ENCODE measurements at places on chromosomes 1 and 21. TPM values are rescaled to one million over a fixed set of nuclear protein-coding genes. Genes with fewer than 3 reads are reported as not detected.

- no peaks in the 10 kb centered on the region for H3K27me3 ChIP-seq
- H3K4me3 ChIP-seq, result no peak overlapping the region
- H3K27ac ChIP-seq, result no peak overlapping the region
- no peak for DNase-seq
- H3K4me1 ChIP-seq, result no peaks in the 10 kb centered on the region
Measured at GRCh38 chr21:40404396-40404800, 442.6 kb downstream of the DSCAM start.

DNA sequence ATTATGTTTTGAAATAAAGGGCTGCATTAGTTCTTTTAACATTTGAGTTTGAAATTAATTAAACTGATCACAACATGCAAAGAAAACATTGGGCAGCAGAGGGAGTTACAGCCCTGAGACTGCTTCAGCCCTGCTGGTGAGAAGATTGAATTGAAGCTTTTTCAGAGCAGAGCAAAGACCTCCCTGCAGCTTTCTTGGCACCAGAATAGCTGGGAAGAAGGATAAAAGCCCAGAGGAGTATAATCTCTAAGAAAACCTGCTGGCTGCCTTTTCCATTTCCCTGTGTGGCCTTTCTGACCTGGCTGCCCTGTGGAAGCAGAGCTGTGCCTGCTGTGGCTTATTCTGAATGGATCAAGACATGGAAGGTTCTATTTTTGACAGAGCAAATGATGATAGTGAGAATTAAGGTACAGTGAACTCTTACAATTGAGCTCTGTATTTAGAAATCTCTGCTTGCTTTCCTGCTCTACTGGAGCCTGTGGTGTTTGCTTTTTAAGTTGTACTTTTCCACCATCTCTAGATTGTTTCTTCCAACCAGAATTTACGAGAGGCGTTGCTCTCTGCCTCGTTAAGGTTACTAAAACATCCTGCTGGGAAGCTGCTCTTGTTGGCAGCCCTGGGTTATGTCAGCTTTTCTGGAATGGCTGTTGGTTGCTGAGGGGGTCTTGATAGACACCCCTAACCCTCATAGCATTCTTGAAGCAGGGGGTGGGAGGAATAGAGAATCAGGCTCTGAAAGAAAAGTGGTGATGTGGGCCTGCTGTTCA lies 9.9 kb downstream of the SNRPE start:
- peak; percentile 52 for DNase-seq
- H3K4me1 ChIP-seq, result no peaks in the 10 kb centered on the region
- no peak overlapping the region for H3K4me3 ChIP-seq
- no peaks in the 10 kb centered on the region for H3K27me3 ChIP-seq
- H3K27ac ChIP-seq, result no peak overlapping the region

- no peaks in the 10 kb centered on the region for H3K27me3 ChIP-seq
- H3K36me3 ChIP-seq, result no peaks in the 10 kb centered on the region
- no peak overlapping the region for H3K4me3 ChIP-seq
- H3K27ac ChIP-seq, result no peak overlapping the region
Measured at GRCh38 chr21:29499734-29500343, 201.1 kb downstream of the BACH1 start.

DNA sequence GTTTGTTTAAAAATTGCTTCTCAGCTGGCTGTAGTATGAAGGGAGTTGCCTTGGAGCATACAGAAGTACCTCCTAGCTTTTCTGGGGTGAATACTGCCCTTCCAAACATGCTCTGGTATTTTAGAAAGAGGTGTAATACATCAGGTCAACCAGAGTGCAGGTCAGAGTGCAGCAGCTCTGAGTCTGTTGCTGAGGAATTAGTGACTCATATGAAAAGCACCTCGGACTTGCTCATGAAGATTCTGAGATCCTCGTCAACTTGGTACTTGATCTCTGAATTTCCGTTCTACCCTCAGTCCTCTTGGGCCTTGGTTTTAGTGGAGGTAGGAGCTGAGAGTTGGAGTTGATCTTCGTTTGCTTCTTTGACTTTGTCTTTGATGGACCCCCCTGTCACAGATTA lies 67.3 kb downstream of the NOS1AP start:
- DNase-seq, result peak; percentile 38
- H3K27ac ChIP-seq, result peak overlapping the region; percentile 8
- H3K4me3 ChIP-seq, result peak overlapping the region; percentile 3
- no peaks in the 10 kb centered on the region for H3K27me3 ChIP-seq

DNA sequence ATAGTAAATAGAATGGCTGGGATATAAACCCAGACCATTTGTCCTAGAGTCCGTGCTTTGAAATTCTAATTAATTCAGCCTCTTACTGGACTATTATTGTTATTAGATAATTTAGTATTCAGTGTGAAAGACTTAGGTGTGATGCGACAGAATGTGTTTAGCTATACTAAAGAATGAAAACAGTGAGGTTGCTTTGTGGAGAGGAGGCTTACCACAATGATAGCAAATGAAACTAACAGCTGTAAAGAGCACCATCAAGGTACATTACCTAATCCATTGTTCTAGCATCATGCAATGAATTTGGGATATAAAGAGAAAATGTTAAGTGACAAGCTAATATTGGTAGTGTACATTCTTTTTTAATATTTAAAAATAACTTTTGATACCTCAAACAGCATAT lies 911.1 kb downstream of the KCNT2 start:
- no peak for DNase-seq

DNA sequence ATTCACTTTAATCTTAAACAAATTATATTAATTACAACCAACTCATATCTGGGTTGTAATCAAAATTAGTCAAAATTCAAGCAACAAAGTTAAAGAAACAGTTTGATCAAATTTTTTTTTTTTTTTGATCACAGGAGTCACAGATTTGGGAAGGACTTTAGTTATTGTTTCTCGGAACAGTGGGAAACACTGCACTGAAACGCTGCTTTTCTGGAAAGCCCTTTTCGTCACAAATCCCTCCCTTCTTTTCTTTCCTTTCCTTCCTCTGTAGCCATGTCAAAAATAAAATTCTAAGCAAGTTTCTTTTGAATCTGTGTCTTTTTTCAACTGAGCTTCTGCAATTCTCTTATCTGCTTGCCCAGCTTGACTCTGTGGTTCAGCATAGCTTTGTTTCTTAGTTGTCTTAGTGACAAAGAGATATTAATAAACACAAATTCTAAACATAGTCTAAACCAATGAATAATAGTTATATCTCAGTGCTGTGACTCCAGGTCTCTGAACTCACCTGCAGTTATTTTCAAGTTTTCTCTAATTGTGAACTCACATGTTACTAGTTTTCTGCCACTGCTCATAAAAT lies 53.8 kb downstream of the PTGS2 start:
- no peak overlapping the region for H3K4me3 ChIP-seq
- H3K4me1 ChIP-seq, result no peaks in the 10 kb centered on the region
- DNase-seq, result no peak
- no peaks in the 10 kb centered on the region for H3K36me3 ChIP-seq
- H3K27me3 ChIP-seq, result no peaks in the 10 kb centered on the region

- no peaks in the 10 kb centered on the region for H3K36me3 ChIP-seq
- H3K4me3 ChIP-seq, result no peak overlapping the region
- H3K27me3 ChIP-seq, result peaks cover 75% of the 10 kb centered on the region
- peaks cover under 1% of the 10 kb centered on the region for H3K4me1 ChIP-seq
- no peak for DNase-seq
- H3K27ac ChIP-seq, result no peak overlapping the region
Measured at GRCh38 chr1:179820226-179820970, 57.2 kb downstream of the TOR1AIP2 start.

DNA sequence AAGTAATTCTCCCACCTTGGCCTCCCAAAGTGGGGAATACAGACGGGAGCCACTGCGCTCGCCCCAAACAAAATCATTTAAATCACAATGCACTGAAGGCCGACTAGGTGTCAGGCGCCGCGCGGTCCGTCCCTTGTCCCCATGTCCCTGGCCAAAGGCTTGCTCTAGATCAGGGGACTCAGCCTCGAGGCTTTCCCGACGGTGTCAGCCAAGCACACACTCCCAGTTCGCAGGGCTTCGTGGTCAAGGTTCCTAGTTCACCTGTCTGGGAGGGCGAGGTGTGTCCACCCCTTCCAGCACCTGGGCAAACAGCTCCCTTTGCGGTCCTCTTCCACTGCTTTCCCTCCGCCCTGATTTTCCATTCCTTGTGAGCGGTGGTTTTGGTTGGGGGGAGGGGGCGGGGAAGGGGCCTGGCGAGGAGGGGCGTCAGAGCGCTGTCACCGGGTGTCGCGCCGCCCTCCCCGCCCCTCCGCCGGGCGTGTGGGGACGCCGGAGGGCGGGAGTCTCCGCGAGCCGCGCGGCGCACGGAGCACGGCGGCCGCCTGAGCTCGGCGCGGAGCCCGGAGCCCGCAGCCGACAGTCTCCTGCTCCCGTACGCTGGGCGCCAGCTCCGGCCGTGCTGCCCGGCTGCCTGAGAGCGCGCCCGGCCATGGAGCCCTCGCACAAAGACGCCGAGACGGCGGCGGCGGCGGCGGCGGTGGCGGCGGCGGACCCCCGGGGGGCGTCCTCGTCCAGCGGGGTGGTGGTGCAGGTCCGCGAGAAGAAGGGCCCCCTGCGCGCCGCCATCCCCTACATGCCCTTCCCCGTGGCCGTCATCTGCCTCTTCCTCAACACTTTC lies at the start of gene STUM:
TSS of gene STUM (plus strand) at position 509 of the 838 bp plus-strand sequence. CDS start at position 650, 141 bp downstream.
- H3K36me3 ChIP-seq, result peaks cover 3% of the 10 kb centered on the region
- H3K4me3 ChIP-seq, result peak within 1 kb of the TSS; percentile 51
- peak; percentile 46 for DNase-seq
- H3K27me3 ChIP-seq, result peaks cover 77% of the 10 kb centered on the region
- H3K27ac ChIP-seq, result no peak within 1 kb of the TSS

DNA sequence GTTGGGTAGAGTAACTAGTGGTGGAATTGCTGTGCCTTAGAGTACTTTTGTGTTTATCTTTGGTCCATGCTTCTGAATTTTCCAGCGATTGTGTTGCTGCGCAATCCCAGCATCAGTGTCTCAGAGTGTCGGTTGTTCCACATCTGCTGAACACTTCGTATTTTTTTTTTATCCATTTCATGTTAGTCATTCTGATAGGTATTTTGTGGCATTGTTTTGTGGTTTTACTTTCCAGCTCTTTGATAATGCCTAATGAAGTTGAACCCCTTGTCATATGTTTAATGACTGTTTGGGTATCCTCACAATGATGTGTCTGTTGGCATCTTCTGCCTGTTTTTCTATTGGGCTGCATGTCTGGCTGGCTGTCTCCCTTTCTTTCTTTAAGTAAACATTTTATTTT lies 13.6 kb downstream of the TUFT1 start:
- H3K4me1 ChIP-seq, result peaks cover 49% of the 10 kb centered on the region
- H3K27ac ChIP-seq, result peak overlapping the region; percentile 3
- no peak for DNase-seq
- no peaks in the 10 kb centered on the region for H3K27me3 ChIP-seq

DNA sequence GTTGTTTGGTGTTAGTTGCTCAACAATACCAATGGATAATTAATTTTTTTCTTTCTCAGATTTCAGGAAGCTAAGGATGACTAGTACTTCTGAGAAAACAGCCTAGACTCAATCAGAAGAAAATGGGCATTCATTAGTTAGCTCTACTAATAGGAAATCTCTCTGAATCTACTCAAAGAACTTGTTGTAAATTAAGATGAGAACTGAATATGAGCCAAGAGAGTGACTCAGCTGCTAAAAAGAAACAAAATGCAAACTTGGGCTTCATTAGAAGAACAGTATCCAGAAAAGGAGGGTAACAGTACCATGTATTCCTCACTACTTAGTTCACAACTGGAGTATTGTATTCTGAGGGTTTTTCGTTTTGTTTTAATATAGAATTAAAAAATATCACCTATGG lies 12.5 kb downstream of the FOXJ3 start:
- no peak overlapping the region for H3K4me3 ChIP-seq
- peaks cover 54% of the 10 kb centered on the region for H3K4me1 ChIP-seq
- DNase-seq, result no peak

DNA sequence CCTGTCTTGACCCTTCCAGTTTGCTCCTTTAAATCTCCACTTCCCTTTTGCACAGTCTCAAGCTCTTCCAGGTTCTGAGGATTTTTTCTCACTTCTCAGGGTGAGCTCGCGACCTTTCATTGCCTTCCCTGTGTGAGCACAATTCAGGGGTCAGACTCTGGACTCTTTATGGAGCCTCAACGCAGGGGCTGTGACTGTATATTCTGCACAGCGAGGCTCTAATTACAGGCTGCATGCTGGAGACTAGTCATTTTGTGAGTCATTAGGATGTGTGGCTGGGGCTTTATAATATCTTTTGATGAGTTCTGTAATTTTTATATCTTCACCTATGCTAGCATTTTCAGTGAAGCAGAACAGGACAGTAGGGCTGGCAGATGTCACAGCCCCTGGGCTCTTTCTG lies 270.7 kb downstream of the KAZN start:
- H3K4me3 ChIP-seq, result no peak overlapping the region
- H3K36me3 ChIP-seq, result no peaks in the 10 kb centered on the region
- peaks cover 27% of the 10 kb centered on the region for H3K27me3 ChIP-seq
- H3K4me1 ChIP-seq, result no peaks in the 10 kb centered on the region

DNA sequence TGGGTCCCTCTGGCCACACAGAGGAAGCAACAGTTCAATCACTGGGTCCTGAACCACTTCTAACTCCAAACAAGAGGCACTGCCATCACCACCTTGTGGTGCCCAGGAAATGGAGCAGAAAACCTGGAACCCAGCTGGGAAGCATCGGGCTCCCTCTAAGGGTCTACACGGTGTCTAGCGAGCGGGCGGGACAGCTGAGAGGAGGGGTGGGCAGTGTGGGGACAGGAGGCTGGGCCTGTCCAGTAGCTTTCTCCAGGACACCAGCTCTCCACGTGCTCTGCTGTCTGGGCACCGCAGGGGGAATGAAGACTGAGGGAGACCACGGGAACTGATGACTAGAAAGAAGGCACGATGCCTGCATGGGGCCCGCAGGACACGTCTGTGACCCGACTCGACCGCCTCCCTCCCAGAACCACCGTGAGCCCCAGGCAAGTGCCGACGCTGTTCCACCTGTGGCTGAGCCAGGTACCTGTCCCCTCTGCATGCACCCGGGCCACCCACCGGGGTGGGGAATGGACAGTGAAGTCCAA lies 5.4 kb upstream of the PRDM15 start:
- H3K36me3 ChIP-seq, result no peaks in the 10 kb centered on the region
- no peak for DNase-seq
- no peaks in the 10 kb centered on the region for H3K27me3 ChIP-seq
- H3K4me1 ChIP-seq, result no peaks in the 10 kb centered on the region

GRCh38 chr1:45001011-45001481 lies 10.1 kb downstream of the HECTD3 start:
- no peaks in the 10 kb centered on the region for H3K27me3 ChIP-seq
- no peak for DNase-seq
- H3K27ac ChIP-seq, result no peak overlapping the region
- peaks cover 6% of the 10 kb centered on the region for H3K36me3 ChIP-seq
- H3K4me3 ChIP-seq, result no peak overlapping the region

GRCh38 chr1:160855181-160855981 lies 7.3 kb downstream of the CD244 start:
- H3K4me1 ChIP-seq, result no peaks in the 10 kb centered on the region
- DNase-seq, result no peak
- H3K27me3 ChIP-seq, result peaks cover 13% of the 10 kb centered on the region
- H3K4me3 ChIP-seq, result no peak overlapping the region
- H3K27ac ChIP-seq, result no peak overlapping the region
- H3K36me3 ChIP-seq, result no peaks in the 10 kb centered on the region

The RNU1-2 gene
- total RNA-seq, result 1,905 TPM

The HSPA13 gene
- total RNA-seq, result 31.9 TPM

The CACHD1 gene
- total RNA-seq, result 2.5 TPM

The STIL gene
- 62.4 TPM for total RNA-seq

The CGN gene
- 113 TPM for total RNA-seq

All from Calu3 (cell line).